A549 (cell line): ENCODE measurements at places on chromosomes 1 and 21.

DNA sequence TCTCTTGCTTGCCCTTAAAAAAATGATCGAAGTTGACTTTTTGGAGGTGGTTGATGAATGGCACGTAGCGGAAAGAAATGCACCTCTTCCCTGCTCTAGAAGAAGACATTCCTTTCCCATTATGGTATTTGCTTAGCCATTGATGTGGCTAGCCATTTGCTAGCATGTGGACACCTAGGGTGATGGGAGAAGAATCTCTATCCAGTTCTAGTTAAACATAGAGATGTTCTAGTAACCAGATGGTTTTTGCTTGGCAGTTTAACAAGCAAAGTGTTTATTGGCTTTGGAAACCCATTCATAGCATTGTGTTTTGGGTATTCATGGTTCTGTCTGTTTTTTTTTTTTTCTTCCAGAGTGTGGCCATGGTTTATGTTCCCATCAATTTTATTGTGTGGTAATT, 78.9 kb downstream of the KCNJ6 start:
- no peak for DNase-seq

- DNase-seq = peak; percentile 76
Observed at GRCh38 chr1:17274186-17275170, 25.6 kb downstream of the PADI3 start.

DNA sequence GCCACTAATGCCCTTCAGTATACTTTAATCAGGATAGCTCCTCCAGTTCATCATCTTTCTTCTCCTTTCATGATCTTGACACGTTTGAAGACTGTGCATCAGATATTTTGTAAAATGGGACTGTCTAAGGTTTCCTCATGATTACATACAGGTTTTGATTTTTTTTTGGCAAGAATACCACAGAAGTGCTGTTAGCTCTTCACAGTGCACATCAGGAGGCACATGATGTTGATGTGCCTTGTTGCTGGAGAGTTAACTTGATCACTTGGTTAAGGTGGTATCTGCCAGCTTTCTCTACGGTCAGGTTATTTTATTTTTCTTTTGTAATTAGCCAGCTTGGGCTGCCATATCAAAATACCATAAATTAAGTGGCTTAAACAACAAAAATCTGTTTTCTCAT, 128.6 kb upstream of the IVNS1ABP start:
- DNase-seq = no peak

GRCh38 chr1:222757646-222758268, 20.8 kb downstream of the FAM177B start:
- no peak for DNase-seq

DNA sequence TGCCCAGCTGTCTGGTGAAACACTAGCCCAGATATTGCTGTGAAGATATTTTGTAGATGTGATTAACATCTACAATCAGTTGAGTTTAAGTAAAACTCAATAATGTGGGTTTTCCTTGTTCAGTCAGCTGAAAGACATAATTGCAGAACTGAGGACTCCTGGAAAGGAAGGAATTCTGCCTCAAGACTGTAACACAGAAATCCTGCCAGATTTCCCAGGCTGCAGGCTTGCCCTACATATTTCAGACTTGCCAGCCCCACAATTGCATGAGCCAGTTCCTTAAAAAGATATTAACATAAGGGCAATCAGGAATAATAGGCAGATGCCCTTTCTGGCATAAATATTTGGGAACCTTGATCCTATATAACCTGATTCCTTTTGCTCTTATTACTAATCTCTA, 14.2 kb upstream of the NIBAN1 start:
- no peak for DNase-seq

GRCh38 chr1:21066356-21067012, 110.2 kb downstream of the EIF4G3 start:
- DNase-seq = no peak

DNA sequence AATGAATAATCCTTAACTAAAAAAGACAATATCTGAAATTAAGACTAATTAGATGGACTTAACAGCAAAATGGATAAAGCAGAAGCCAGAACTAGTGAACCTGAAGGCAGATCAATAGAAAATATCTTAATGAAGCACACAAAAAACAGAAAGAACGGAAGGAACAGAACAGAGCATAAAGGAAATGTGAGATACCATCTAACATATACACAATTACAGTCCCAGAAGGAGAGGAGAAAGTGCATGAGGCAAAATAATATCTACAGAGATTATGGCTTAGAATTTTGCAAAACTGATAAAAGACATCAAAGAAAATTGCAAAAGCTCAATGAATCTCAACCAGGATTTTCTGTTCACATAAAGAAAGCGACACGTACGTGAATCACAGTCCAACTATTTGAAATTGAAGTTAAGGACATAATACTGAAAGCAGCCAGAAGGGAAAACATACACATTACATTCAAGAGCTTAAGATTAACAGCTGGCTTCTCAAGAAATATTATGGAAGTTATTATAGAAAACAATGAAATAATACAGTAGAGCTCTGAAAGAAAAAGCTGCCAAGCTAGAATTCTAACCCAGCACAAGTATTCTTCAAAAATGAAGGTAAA, 182.0 kb downstream of the CDC42BPA start:
- no peak for DNase-seq

DNA sequence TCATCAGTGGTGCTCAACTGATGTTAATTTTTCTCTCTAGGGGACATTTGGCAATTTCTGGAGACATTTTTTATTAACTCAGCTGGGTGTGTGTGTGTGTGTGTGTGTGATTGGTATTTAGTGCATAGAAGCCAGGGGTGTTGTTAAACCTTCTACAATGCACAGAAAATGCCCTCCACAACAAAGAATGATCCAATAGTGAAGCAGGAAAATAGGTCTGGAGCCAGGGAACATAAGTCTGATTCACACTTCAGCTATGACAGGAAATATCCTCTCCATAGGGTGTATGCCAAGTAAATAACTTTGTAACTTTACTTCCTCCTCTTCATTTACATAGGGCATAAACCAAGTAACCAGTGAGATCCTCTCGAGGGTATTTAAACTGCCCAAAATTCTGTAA, 25.1 kb upstream of the TMEM61 start:
- DNase-seq = no peak

- peak; percentile 39 for DNase-seq
Observed at GRCh38 chr1:211643324-211644212, 31.9 kb downstream of the NEK2 start.

DNA sequence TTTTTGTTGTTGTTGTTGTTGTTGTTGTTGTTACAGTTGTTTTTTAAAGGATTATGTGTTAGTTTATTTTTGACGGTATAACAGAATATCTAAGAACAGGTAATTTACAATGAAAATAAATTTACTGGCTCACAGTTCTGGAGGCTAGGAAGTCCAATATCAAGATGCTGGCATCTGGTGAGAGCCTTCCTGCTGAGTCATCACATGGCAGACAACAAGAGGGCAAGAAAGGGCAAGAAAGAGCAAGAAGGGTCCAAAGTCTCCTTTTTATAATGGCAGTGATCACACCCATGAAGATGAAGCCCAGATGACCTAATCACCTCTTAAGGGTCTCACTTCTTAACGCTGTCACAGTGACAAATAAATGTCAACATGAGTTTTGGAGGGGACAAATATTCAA, 142.1 kb downstream of the NEGR1 start:
- no peak for DNase-seq

- DNase-seq = no peak
Observed at GRCh38 chr1:189662190-189662589, 815.5 kb downstream of the BRINP3 start.

DNA sequence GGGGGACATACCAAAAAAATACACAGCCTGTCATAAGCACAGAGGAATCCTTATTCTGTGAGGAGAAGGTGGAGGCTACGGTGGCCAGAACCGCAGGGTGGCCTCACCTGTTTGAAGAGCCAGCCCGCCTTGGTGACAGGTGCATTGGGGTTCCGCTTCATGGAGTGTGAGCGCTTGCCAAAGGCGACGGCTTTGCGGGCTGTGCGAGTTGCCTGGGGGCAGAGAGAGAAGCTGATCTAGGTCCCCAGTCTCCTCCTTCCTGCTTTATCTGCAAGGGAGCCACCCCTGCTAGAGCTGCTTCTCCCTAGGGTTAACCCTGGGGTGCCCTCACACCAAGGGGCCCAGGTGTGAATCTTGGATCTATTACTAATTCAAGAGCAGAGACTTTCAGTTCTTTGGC, 54.3 kb upstream of the GOLT1A start:
- DNase-seq = no peak

GRCh38 chr1:15799928-15800835, 7.3 kb downstream of the UQCRHL start:
- peak; percentile 89 for DNase-seq

DNA sequence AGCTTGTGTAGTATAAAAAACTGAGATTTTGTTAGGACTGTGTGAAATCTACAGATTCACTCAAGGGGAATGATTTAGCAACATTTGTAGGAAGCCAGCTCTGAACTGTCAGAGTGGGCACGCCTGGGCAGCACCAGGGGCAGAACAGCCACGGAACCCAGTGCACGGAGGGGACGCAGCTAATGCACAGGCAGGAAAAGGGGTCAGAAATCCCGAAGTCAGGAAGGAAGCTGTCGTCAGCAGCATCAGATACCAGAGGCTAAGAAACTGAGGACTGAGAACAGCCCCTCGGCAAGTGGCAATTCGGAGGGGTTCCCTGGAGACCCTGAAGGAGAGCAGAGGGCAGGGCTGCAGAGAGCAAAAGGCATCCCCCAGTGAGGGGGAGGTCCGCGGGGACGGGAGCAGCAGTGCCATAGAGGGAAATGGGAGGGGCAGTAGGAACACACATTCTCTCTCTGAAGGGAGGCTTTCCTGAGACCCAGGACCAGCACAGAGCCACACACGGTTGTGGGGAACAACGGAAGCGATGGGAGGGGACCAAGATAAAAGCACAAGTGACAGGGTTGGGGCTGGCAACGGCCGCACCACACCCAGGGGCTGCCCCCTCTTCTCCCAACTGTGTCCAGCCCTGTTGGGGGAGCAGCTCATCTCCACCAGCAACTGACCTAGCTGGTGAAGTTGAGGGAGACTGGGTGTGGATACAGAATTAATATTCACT, 12.7 kb downstream of the UBE2J2 start:
- no peak for DNase-seq

- no peak for DNase-seq
Observed at GRCh38 chr1:216927633-216928032, 204.4 kb upstream of the ESRRG start.

DNA sequence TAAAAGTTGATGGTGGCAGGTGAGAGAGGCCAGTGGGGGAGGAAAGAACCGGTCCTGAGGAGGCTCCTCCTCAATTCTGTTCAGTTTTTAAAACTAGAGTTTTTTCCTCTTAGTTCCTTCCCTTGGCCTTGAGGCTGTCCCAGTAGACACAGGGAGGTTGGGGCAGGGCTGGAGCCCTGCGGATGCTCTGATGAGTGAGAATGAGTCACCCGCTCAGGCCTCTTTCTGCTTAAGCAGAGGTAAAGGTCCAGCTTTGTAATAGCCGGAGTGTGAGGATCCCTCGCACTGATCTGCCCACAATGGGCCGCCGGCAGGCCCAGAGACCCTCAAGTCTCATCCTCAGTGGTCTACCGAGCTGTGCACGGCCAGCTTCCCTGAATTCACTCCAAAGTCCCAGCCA, 49.6 kb upstream of the IRF2BP2 start:
- peak; percentile 69 for DNase-seq

DNA sequence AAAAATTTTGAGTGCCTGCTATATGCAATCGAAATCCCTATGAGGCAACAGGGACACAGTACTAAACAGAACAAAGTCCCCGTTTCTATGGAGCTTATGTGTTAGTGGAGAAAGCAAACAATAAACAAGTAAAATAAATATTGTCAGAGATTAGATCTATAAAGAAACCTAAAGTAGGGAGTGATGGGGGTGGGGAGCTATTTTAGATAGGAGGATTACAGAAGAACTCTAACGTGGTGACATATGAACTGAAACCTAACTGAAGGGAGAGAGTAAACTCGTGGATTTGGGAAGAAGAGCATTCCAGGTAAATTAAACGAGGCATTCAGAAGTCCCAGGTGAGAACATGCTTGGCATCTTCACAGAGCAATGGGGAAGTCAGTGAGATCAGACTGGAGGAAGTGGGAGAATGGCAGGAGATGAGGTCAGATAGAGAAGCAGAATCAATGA, 154.5 kb downstream of the DENND1B start:
- DNase-seq = peak; percentile 42

- no peak for DNase-seq
Observed at GRCh38 chr1:160544647-160545046, 21.6 kb upstream of the SLAMF6 start.

- DNase-seq = no peak
Observed at GRCh38 chr1:116820369-116820768, 66.1 kb downstream of the CD2 start.

DNA sequence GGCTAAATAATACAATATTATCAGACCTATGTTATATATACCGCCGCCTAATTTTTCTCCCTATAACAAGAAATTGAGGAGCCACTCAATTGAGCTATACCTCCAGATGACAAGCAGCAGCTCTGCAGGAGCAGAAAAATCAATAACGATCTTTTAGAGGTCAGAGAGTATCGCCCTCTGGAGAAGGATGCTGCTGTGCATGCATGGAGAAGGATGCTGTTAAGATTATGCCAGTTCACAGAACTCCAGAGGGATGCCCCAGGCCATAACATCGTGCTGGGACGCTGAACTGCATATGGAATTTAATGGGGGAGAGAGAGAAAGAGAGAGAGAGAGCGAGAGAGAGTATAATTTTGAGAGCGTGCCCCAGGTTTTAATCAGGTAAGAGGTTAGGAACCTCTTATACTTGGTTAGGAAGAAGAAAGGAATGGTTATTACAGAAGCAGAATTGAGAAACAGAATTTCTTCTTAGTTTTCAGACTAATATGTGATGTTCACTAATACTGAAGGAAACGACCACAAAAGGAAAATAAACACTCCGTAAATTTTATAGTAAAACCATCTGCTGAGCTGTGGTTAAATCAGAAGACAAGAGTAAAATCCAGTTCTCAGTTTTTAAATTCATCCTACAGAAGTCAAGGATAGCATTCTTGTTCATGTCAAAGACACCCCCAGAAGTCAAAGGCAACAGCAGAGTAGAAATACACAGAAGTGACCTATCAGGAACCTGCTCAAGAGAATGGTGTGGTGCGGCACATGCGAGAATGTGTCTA, 111.1 kb downstream of the SMYD2 start:
- DNase-seq = no peak

DNA sequence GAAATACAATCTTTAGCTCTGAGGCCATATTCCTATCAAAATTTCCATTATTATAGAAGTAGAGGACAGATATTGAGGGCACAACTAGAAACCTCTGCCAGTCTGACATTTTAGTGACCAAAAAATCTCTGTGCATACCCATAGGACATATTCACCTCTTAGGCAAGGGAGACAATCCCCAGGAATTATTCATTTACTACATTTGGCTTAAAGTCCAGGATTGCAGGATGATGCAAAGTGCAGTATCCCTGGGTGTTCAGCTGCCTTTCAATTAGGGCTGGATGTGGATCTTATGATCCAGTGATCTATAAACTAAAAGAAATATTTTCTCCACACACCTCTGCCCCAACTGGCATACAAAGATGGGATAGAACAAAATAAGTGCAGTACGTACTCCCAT, 50.9 kb downstream of the PTGS2 start:
- no peak for DNase-seq

- no peak for DNase-seq
Observed at GRCh38 chr1:200850554-200850953, 22.2 kb upstream of the GPR25 start.

- DNase-seq = no peak
Observed at GRCh38 chr1:203638950-203639349, 12.3 kb downstream of the ATP2B4 start.

- no peak for DNase-seq
Observed at GRCh38 chr1:230303822-230304221, 122.3 kb downstream of the PGBD5 start.

GRCh38 chr1:201172999-201173610, 17.5 kb upstream of the IGFN1 start:
- DNase-seq = no peak
